NCI-H1417 (cell line): ENCODE measurements at places on chromosomes 1 and 21.

GRCh38 chr1:19925342-19926070, 2.1 kb upstream of the PLA2G2E start:
- no peak for DNase-seq

DNA sequence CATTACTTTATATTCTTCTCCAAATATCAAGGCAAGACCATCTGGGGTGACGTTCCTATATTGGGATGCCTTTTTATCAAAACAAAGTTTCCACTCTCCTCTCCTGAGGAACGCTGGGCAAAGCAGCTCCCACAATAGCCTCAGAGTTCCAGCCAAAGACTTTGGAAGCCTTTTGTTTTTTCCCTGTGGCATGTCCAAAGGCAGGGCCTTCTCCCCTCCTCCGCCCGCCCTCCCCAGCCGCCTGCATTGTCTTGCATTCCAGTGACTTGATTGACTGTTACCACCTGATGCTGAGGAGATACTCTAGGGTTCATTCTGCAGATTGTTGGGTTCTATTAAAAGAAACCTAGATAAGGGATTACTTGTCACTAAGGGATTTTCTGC, 43.5 kb downstream of the PROX1 start:
- DNase-seq: no peak

- no peak for DNase-seq
These were observed 17.5 kb downstream of the SLC26A9 start for GRCh38 chr1:205925736-205926135.

DNA sequence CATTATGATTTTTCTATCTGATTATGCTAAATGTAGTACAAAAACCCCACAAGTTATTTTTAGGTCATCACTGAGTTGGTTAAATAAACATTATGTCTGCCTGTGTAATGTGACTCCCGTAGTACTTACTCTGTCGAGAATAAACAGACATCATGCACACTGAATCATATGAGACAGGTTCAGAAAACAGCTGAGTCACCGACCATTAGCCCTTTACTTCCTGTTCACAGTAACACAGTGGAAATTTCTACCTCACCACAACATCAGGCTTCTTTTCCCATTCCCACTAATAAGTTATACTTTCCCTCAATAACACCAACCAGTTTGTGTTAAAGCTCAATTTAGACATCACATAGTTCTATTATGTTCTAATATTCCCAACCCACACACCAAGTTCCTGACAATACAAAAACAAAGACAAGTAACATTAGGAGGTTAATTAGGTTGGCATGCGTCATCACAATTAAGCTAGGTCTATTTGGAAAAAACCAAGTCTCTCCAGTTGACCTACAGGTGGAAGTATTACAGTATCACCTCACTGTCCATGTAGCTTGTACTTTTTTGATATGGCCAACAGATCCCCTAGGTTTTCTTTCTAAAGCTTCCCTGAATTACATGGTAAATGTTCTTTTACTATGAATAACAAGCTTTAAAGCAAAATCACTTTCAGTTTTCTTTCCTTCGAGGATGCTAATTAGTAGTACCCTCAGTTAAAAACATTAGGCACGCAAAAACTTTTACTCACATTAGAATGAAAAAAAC, 154.2 kb downstream of the EIF4G3 start:
- DNase-seq: peak; percentile 95

DNA sequence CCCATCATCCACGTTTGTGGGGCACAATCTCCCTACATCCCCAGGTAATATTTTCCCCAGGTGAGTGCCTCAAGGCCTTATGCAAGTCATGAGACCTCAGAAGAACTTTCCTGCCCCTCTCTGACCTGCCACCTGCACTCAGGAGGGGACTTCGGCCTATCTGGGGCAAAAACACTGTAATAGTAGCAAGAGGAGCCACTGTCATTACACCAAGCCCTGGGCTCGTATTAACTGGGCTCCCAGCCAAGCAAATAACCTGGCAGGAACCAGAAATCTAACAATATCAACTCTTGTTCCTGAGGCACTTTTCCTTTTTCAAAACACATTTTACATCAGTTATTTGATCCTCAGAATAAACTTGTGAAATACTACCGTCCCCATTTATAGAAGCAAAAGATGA, 30.9 kb downstream of the LAMB3 start:
- no peak for DNase-seq
